Activated CD4-positive, alpha-beta T cell treated with anti-CD3 and anti-CD28 coated beads, Interleukin-2, amount 50 U/mL, for 24 hours (primary cell): ENCODE measurements at places on chromosomes 13 and 19.

- no peak for DNase-seq
Measured at GRCh38 chr19:8462571-8462970, 17.8 kb downstream of the HNRNPM start.

GRCh38 chr19:15283141-15283883 lies 49.0 kb downstream of the BRD4 start:
- no peak for DNase-seq

- no peak for DNase-seq
Measured at GRCh38 chr13:98548230-98548629, 28.7 kb downstream of the STK24 start.

GRCh38 chr13:43764349-43764748 lies 22.4 kb downstream of the ENOX1 start:
- DNase-seq, result no peak

GRCh38 chr19:14512406-14512961 lies 5.7 kb downstream of the DNAJB1 start:
- no peak for DNase-seq

DNA sequence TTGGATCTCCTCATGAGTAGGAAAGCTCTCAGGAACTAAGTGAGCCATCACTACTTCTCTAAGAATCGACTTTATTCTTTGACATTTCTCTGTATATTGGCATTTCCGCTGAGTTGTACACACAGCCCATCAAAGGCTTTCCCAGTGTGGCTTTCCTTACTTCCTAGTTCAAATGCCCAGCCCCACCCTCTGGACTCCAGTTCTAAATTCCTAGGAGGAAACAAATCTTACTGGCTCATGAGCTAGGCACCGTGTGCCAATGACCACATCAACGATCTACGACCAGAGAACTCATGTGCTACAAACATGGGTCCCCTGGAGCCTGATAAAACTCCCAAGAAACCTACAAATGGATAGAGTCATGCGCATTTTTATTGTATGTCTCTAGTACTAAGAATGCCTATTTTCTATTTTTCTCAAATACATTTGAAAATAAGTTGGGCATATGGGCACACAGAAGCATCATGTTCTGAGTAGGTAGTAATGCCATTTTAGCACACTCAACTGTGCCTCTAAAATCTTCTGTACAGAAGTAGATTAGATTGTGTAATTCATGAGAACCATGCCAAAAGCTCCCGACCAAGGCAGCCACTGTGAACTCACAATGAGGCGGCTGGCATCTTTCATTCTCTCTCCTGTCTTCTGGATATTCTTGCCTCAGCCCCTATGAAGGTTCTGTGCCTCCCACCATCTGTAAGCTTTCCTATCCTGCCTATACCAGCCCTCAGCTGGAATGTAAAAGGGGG lies 10.5 kb upstream of the RAP2A start:
- no peak for DNase-seq

GRCh38 chr13:49366841-49367240 lies 77.0 kb downstream of the CAB39L start:
- no peak for DNase-seq

GRCh38 chr19:31715249-31715945 lies 366.2 kb upstream of the TSHZ3 start:
- DNase-seq, result no peak

GRCh38 chr19:18294467-18294864 lies 13.0 kb upstream of the JUND start:
- peak; percentile 82 for DNase-seq

- DNase-seq, result no peak
Measured at GRCh38 chr13:43294412-43294811, 271.0 kb downstream of the DNAJC15 start.

- DNase-seq, result no peak
Measured at GRCh38 chr13:113046883-113047244, 58.7 kb upstream of the F7 start.

DNA sequence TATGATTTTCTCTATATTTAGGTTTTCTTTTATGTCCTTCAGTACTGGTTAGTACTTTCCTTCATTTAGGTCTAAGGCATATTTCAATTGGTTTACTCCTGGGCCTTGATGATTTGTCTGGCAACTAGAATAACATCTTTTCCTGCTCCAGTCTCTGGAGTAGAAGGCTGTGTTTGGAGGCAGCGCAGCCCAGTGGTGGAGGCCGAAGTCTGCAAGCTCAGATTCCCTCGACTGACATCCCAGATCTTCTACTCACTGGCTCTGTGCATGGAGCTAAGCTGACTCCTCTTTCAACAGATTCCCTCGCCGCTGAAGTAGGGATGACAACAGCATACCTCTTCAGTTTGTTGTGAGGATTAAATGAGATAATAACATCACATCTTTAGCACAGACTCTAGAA lies 141.0 kb downstream of the RAP2A start:
- DNase-seq, result no peak

DNA sequence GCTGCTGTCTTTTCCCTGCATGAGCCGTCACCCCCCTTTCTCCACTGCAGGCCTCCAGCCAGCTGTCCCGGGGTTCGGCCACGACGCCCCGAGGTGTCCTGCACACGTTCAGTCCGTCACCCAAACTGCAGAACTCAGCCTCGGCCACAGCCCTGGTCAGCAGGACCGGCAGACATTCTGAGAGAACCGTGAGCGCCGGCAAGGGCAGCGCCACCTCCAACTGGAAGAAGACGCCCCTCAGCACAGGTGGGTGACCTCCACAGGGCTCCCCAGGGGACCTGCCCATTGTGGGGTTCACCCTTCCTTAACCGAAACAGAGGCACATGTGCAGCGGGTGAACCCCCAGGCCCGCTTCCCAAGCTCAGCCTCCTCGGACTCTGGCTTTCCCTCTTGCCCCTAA lies 13.1 kb downstream of the TSSK6 start:
- DNase-seq, result no peak

- DNase-seq, result peak; percentile 90
Measured at GRCh38 chr13:44577236-44578066, 1.3 kb upstream of the TSC22D1 start.

GRCh38 chr13:72963762-72964161 lies 95.0 kb upstream of the KLF5 start:
- DNase-seq, result no peak

DNA sequence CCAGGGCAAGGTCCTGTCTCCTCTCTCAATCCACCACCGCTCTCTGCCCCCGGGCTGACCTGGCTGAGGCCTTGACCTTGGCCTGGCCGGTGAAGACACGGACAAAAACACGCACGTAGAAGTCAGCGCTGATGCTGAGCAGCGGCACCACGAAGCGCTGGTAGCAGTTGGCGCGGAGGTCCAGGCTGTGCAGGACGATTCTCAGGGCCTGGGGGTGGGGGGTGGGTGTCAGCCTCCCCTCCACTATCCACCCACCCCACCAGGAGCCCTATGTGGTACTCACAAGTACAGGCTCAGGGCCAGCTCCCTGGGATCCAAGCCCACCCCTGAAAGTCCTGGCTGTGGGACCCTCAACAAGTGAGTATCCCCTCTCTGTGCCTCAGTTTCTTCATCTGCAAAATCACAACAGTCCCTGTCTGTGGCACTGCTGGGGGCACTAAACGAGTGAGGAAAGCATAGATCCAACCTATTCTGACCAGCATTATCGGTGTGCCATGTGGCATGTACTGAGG lies 6.4 kb downstream of the TRMT1 start:
- no peak for DNase-seq

DNA sequence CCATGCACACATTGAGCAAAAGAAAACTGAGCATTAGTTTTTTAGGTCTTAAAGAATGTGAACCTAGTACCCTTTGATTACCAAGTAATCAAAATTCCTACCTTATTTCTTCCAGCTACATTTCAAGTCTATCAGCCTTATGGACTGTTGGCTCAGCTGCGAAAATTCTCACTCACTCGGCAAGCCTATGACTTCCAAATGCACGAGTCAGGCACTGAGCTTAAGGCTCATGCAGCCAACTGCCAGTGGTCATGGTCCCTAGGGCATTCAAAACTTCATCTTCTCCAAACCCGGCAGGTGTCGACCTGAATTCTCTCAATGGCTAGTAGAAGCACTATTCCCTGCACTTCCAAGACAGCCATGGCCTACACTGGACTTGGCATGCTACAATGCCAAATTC lies 41.2 kb downstream of the RUBCNL start:
- DNase-seq, result no peak

GRCh38 chr19:30406220-30407067 lies 34.3 kb downstream of the ZNF536 start:
- no peak for DNase-seq

DNA sequence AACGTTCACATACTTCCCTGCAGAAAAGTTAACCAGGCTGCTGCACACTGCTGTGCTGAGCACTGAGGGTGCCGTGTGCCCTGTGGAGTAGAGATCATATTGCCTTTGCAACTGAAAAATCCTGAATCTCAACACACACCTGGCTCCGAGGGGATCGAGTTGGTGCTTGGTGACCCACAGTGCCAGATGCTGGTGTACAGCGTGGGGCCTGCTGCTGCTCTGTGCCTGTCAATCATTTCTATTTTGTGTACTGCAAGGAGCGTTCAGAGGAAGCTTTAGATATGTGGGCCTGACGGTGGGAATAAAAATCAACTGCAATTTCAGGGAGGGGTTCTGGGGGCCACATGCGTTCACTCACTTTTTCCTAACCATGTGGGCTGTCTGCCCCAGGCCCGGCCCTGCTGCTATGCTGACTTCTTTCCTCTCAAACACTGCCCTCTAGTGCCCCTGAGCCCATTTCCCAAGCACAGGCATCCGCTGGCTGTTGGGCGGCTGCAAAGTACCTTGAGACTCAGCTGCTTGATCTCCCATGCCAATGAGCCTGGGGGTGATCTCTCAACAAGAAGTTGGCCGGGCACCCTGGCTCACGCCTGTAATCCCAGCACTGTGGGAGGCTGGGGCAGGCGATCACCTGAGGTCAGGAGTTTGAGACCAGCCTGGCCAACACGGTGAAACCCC lies 9.7 kb upstream of the LENG8 start:
- no peak for DNase-seq

GRCh38 chr13:50437252-50437651 lies 406.2 kb downstream of the DLEU7 start:
- DNase-seq, result no peak

GRCh38 chr13:27276188-27276587 lies 5.6 kb downstream of the RASL11A start:
- no peak for DNase-seq

GRCh38 chr13:22276616-22277015 lies 605.7 kb downstream of the FGF9 start:
- DNase-seq, result no peak
